ENCODE measurements at places on chromosomes 7 and 10. TPM values are rescaled to one million over a fixed set of nuclear protein-coding genes. Genes with fewer than 3 reads are reported as not detected.

DNA sequence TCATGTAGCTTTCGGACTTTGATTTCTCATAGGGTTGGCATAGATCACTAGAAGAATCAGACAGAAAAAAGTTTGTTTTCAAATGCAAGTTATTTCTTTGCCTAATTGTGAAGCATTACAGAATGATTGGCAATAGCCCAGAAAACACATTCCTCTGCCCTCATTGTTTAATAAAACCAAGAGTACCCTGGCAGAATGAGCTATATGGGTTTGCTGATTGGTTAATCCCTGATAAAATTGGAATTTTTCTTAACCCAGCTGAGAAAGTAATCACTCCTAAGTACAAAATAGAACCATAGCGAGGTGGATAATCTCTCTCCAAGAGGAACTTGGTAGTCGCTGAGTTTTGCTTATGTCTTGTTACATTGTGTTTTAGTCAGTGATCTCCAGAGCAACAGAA lies 30.9 kb upstream of the CREB5 start:
- no peak for DNase-seq
- H3K4me3 ChIP-seq: no peak overlapping the region
- H3K4me1 ChIP-seq: no peaks in the 10 kb centered on the region
- H3K36me3 ChIP-seq: no peaks in the 10 kb centered on the region
- peaks cover 8% of the 10 kb centered on the region for H3K27me3 ChIP-seq

- H3K36me3 ChIP-seq: no peaks in the 10 kb centered on the region
- H3K27ac ChIP-seq: no peak overlapping the region
- H3K27me3 ChIP-seq: no peaks in the 10 kb centered on the region
- no peak overlapping the region for H3K4me3 ChIP-seq
- no peak for DNase-seq
- no peaks in the 10 kb centered on the region for H3K4me1 ChIP-seq
Measured at GRCh38 chr7:5442757-5443305, 19.2 kb upstream of the TNRC18 start.

Gene OPTN
- total RNA-seq: 53.2 TPM

Gene GNAT3
- total RNA-seq: not detected

Gene PPP1R3A
- not detected for total RNA-seq

All from activated T-helper 2 cell treated with anti-CD3 and anti-CD28 coated beads, Interferon-gamma antibody, Interleukin-2, Interleukin-4, amounts not matched to agents 10 μg/mL and 5 μg/mL and 100 μg/mL, durations not matched to agents 14 hours and 24 hours and 36 hours (primary cell).